ENCODE measurements at places on chromosomes 2 and 18.

GRCh38 chr18:55287935-55288868, 299.8 kb downstream of the TCF4 start:
- no peak for DNase-seq

GRCh38 chr18:62529597-62529996, 6.8 kb downstream of the ZCCHC2 start:
- DNase-seq = no peak

- DNase-seq = no peak
Measured at GRCh38 chr18:28512357-28512756, 335.4 kb upstream of the CDH2 start.

- DNase-seq = no peak
Measured at GRCh38 chr2:212640428-212640827, 101.8 kb upstream of the ERBB4 start.

- DNase-seq = no peak
Measured at GRCh38 chr2:133843091-133843490, 274.8 kb upstream of the NCKAP5 start.

DNA sequence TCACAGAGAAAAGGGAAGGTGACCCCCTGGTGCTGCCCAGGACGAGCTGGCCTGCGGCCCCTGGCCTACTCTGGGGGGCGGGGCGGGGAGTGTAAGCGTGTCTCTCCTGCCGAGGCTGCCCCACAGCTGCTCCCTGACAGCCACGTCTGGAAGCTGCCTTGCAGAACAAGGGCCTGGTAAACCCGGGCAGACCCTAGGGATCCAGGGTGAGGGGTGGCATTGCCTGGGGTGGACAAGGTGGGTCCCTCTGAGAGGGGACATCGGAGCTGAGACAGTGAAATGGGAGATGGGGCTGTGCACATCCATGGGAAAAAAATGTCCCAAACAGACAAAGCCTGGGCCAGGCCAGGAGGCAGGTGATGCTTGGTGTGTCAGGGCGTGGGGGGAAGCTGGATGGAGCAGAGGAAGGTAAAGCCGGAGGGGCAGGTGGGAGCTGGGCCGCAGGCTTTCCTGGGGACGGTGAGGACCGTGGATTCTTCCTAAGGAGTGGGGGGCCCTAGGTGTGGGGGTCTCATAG, 66.0 kb upstream of the HDAC4 start:
- no peak for DNase-seq

DNA sequence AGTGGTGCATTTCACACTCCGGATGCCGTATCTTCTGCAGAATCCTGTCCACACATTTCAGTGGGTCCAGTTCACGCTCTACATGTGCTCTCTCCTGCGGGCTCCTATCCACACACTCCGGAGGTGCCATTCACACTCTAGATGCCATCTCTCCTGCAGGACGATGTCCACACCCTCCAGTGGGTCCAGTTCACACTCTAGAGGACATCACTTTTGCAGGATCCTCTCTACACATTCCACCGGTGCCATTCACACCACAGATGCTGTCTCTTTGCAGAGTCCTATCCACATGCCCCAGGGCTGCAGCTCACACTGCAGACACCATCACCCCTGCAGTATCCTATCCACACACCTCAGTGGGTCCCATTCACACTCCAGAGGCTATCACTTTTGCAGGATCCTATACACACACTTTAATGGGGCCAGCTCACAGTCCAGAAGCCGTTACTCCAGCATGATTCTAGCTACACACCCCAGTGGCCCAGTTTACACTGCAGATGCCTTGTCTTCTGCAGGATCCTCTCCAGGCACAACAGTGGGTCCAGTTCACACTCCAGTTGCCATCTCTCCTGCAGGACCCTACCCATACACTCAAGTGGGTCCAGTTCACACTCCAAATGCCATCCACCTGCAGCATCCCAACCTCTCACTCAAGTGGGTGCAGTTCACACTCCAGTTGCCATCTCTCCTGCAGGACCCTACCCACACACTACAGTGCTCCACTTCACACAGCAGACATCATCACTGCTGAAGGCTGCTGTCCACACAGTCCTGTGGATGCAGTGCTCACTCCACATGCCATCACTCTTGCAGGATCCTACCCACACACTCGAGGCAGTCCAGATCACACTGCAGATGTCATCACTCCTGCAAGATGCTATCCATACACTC, 2.1 kb upstream of the PXDN start:
- no peak for DNase-seq

DNA sequence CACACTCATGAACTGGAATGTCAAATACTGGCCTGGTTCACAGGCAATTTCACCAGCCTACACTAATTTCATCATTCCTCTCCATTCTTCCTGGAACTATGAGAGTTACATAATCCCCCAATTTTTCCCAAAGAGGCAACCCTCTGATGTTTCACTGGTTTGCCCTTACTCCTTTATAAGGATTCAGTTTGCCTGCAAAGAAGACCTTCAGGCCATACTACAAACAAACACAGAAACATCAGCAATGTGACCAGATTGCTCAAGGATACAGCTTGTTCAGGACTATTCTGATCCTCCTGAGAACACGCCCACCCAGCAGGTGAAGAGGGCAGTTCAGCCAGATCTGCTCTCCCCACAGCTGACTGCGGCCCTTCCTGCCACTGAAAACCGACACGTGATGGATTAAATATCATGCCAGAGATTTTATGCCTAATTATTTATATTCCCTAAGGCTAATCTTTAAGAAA, 215.5 kb downstream of the ETAA1 start:
- no peak for DNase-seq

DNA sequence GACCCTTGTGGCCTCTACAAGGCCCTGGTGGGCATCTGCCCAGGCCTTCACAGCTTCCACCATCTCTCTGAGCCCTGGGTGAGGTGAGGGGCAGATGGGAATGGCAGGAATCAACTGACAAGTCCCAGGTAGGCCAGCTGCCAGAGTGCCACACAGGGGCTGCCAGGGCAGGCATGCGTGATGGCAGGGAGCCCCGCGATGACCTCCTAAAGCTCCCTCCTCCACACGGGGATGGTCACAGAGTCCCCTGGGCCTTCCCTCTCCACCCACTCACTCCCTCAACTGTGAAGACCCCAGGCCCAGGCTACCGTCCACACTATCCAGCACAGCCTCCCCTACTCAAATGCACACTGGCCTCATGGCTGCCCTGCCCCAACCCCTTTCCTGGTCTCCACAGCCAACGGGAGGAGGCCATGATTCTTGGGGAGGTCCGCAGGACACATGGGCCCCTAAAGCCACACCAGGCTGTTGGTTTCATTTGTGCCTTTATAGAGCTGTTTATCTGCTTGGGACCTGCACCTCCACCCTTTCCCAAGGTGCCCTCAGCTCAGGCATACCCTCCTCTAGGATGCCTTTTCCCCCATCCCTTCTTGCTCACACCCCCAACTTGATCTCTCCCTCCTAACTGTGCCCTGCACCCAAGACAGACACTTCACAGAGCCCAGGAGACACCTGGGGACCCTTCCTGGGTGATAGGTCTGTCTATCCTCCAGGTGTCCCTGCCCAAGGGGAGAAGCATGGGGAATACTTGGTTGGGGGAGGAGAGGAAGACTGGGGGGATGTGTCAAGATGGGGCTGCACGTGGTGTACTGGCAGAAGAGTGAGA, 2.0 kb downstream of the PROC start:
- DNase-seq = no peak

- DNase-seq = no peak
Measured at GRCh38 chr18:6557770-6558248, 143.1 kb upstream of the L3MBTL4 start.

GRCh38 chr18:9055185-9055584, 47.3 kb upstream of the NDUFV2 start:
- DNase-seq = peak; percentile 9

DNA sequence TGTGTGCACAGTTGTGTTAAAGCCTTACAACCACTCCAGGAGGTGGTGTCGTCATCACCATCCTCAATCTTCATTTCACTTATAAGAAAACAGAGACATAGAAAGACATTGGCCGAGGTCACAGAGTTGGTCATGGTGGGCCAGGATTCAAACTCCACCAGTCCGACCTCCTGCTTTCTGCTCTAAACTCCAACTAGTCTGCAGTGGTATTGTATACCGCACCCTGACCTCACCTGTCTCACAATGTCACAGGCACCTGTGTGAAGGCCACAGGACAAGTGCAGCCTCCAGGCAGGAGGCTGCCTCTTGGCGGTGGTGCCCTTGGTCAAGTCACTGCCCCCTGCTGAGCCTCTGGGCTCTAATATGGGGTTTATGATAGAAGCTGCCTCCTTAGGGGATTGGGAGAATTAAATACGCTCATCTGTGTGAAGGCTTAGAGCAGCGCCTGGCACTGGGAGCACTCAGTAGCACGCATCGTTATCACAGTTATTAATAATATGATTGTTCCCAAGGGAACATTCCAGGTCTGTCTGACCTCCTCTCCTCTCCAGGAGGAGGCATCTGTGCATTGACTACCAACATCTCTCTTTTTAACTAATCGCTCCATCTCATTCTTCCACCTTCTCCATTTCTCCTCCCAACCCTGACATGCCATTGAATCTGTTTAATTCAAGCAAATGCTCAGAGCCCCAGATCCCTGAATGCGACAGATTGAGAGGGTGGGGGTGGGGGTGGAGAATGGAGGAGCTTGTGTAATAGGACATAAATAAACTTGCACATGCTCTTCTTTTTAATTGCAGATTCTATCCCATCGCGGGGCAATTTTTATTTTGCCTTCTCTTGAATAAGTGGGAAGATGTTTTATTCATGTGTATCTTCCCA, 112.7 kb downstream of the MCFD2 start:
- DNase-seq = no peak

DNA sequence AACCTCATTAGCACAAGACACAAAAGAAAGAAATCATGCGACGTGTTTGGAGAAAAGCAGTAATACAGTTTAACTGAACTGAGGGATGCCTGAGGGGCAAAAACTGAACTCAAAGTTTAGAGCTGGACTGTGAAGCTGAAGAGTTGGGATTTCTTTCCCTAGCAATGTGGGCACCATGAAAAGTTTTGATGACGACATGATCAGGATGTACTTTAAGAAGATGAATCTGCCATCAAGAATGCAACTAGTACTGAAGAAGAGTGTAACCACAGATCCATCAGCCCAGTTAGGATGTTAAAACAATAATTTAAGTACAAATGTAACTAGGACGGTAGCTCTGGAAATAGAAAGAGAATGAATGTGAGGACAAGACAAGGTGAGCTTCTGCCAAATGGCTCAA, 196.2 kb downstream of the VWC2L start:
- DNase-seq = no peak

DNA sequence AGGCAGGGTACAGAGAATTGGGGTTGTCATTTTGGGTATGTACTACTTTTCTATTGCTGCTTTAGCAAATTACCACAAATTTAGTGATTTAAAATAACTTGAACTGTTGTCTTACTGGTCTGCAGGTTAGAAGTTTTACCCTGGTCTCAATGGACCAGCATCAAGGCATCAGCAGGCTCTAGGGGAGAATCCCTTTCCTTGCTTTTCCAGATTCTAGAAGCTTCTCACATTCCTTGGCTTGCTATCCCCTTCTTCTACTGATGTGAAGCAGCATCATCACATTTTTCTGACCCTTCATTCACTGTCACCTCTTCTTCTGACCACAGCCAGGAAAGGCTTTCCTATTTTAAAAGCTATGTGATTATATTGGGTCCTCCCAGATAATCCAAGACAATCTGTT, 237.8 kb upstream of the RBMS1 start:
- DNase-seq = no peak

- no peak for DNase-seq
Measured at GRCh38 chr2:155983845-155984244, 348.7 kb downstream of the NR4A2 start.

DNA sequence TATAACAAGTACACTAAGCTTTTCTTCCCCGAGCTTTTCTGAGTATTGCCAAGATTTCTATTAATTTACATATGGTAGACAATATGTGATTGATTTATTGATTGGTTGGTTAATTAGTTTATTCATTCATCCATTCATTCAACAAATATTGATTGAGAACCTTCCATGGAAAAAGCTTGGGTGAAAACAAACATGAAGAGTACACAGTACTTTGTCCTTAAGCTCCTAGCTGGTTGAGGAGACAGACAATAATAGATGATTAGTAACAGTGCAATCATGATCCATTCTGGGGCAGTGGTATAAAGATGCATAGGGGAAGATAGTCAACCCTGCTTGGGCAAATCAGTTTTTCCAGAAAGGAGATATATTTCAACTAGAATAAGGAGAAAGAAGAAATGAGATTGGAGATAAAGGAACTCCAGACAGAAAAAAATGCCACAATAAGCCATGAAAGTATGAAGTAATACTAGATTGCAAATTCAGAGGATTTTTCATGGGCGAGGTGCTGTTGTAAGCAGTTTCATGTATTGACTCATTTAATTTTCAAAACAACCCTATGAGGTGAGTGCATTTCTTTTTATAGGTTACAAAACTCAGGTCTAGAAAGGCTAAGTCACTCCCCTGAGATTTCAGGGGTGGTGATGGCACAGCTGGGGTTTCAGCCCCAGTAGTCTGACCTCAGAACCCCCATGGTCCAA, 129.5 kb downstream of the RND3 start:
- no peak for DNase-seq

DNA sequence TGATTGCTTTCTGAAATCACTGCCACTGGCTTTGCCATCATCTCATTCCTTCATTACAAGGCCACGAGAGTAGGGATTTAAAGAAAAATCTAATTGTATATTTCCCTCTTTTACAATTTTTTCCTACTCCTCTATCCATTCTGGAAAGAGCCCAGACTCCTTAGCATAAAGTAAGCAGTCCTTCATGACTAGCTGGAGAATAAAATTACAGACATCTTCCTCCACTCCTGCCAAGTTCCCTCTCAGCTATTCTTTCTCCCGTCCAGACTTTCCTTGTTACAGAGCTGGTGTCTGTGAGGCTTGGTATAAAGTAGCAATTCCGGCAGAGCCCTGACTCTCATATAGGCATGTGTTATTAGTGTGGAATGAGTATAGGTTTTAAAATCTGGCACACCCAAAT, 806.8 kb downstream of the PLCL1 start:
- DNase-seq = no peak

DNA sequence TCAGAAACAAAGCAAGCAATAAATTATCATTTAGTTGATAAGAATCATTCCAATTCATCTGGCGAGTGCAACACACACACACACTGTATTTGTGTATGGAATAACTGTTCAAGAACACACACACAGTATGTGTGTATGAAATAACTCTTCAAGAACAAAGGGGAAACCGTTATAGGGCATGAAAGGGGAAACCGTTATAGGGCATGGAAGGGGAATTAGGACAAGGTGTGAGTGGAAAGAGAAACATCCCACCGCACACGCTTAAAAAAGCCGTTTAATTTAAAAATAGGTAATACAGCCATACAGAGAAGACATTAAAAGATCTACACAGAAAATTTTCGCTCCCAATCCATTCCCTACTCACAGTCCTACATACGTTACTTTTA, 607 bp upstream of the TSN start:
- DNase-seq = no peak

GRCh38 chr2:194002699-194003368, 1654.2 kb upstream of the SLC39A10 start:
- no peak for DNase-seq

- no peak for DNase-seq
Measured at GRCh38 chr18:12461326-12461725, 53.6 kb downstream of the PRELID3A start.

DNA sequence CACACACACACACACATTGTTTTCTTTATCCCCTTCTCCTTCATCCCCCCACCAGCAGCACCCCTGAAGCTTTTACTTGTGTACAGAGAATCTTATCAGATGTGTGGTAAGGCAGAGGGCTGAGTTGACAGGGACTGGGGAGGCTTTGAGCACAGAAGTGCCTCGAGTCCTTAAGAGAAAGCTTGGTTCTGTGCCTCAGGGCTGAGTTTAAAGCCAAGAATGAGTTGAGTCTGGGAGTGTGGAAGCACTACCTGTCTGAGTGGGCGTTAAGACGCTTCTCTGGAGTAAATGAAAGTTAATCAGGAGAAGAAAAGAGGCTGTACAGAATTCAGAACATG, 2.7 kb downstream of the ID2 start:
- no peak for DNase-seq
